ENCODE measurements at places on chromosomes 1 and 21.

- peak; percentile 84 for DNase-seq
Measured at GRCh38 chr1:205658943-205659581, 21.2 kb downstream of the SLC45A3 start.

GRCh38 chr1:232845406-232845955 is 40.3 kb downstream of the MAP10 start:
- DNase-seq: no peak

GRCh38 chr21:44709426-44710293 is 1.7 kb downstream of the TSPEAR start:
- DNase-seq: peak; percentile 34

- DNase-seq: no peak
Measured at GRCh38 chr21:35948982-35949381, 111.3 kb downstream of the SETD4 start.

- DNase-seq: no peak
Measured at GRCh38 chr1:159436469-159436868, 3.1 kb upstream of the OR10J1 start.

- DNase-seq: peak; percentile 81
Measured at GRCh38 chr1:39491146-39491921, at the start of gene BMP8A. Gene BMP8A, plus strand, starts transcription at chr1:39491636. Its CDS starts 356 bp downstream, at chr1:39491992.

Measured in stimulated activated CD4-positive, alpha-beta T cell treated with anti-CD3 and anti-CD28 coated beads, Interleukin-15, amount 100 ng/mL, for 24 hours (primary cell).